ENCODE measurements at places on chromosomes 6 and 20.

DNA sequence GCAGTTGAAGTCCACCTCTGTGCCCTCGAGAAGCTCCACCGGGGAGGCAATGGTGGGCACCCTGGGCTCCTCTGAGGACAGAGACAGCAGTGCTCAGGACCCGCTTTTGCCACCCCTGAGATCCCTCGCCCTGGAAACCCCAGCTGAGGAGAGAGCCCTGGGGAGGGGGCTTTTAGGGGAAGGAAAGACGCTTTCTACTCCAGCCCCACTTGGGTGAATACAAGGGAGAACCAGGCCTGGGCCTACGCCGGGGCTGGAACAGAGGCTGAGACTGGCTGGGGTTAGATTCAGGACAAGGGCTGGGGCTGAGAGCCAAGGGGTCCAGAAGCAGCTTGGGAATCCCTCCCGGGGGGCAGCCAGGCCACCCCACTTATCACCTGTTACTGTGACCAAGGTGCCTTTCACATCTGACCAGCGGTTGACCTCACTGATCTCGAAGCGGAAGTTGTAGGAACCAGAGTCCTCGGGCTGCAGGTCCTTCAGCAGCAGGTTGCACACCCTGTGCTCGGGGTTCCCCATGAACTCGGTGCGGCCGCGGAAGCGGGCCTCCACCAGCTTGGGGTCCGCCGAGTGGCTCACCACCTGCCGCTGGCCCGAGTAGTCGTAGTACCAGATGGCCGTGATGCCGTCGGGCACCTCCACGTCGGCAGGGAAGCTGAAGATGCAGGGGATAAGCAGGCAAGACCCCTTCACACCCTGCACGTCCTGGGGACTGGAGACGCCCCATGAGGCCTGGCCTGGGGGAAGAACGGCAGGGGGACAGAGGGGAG lies 6.2 kb downstream of the SIGLEC1 start:
- no peak for DNase-seq

- DNase-seq, result no peak
Observed at GRCh38 chr6:99614430-99615186, 8.0 kb downstream of the PRDM13 start.

- no peak for DNase-seq
Observed at GRCh38 chr6:32462609-32463008, 22.9 kb downstream of the HLA-DRA start.

DNA sequence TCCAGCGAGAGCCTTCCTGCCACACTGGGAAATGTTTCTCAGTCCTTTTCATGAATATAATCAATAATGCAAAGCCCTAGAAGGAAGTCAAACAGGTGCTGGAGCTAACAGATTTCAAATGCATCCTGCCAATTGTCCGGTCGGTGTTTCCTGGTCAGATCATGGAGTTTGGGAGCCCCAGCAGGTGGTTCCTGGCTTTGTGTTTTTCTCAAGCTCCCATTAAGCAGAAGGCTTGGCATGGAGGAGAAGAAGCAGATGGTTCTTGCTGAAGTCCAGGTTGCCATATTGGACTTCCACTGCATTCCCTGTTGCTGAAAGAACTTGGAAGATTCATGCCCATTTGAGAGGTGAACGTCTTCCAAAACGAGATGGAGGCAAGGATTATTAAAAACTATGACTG lies 68.6 kb downstream of the GFOD1 start:
- no peak for DNase-seq

GRCh38 chr20:32855387-32855786 lies 3.3 kb upstream of the EFCAB8 start:
- no peak for DNase-seq

DNA sequence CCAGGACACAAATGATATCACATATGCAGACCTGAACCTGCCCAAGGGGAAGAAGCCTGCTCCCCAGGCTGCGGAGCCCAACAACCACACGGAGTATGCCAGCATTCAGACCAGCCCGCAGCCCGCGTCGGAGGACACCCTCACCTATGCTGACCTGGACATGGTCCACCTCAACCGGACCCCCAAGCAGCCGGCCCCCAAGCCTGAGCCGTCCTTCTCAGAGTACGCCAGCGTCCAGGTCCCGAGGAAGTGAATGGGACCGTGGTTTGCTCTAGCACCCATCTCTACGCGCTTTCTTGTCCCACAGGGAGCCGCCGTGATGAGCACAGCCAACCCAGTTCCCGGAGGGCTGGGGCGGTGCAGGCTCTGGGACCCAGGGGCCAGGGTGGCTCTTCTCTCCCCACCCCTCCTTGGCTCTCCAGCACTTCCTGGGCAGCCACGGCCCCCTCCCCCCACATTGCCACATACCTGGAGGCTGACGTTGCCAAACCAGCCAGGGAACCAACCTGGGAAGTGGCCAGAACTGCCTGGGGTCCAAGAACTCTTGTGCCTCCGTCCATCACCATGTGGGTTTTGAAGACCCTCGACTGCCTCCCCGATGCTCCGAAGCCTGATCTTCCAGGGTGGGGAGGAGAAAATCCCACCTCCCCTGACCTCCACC lies 42.2 kb downstream of the SIRPA start:
- no peak for DNase-seq

DNA sequence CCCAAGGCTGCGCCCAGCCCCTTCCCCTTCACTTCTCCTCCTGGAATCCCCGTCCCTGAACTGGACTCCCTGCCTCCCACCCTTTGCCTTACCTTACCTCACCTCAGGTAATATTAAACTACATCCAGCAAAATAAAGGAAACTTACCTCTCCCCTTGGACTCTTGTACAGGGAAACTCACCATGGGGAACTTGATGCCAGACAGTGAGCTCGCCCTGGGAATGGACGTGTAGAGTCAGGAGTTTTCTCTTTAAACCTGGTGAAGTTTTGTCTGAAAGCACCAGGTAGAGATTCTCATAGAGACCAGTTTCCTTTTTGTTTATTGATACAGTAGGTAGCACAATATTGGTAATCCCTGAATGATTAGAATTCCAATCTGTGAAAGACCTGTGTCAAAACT lies 544 bp upstream of the HLA-C start:
- DNase-seq, result peak; percentile 14

- no peak for DNase-seq
Observed at GRCh38 chr20:17904027-17904426, 64.6 kb downstream of the SNX5 start.

DNA sequence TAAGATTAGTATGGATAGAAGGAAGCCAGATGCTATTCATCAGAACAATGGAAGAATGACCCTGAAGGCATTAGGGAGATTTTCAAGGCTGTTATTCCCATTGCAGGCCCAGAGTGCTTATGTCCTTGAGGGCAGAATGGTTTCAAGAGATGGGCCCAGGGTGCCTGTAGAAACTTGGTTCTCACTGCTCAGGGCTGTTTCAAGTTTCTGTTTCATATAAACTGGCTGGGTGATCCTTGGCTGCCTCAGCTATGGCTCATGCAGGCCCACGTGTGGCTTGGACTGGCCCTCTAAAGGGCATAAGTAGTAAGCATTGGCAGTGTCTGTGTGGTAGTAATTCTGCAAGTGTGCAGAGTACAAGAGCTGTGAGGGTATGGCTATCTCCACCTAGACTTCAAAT lies 540.9 kb upstream of the MAN1A1 start:
- no peak for DNase-seq

DNA sequence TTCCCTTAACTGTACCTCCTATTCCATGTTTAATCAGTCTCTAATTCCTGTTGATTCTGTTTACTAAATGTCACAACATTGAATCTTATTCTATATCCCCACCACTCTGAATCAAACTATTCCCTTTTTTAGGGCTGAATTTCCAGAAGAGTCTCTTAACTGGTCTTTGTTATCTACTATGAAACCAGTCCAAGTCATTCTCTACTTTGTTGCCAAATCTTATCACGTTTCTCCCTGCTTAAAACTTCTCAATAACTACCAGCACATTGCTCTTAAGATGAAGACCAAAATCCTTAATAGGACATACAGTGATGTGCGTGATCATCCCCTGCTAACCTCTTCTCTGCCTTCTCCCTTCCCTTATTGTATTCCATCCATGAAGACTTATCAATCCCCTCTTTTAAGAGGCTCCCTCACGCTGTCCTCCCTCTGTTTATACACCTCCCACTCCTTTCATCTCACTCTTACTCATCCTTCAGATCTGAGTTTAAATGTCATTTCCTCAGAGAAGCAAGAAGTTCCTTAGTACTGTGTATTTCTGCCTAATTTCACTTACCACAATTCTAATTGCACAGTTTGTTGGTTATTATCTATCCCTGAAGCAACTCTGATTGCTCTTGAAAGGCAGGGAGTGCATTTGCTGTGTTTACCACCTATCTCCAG lies 143.0 kb upstream of the AHI1 start:
- DNase-seq, result no peak

GRCh38 chr20:50992336-50992732 lies 30.6 kb downstream of the KCNG1 start:
- DNase-seq, result no peak

- no peak for DNase-seq
Observed at GRCh38 chr20:13571662-13572061, 67.1 kb downstream of the TASP1 start.

DNA sequence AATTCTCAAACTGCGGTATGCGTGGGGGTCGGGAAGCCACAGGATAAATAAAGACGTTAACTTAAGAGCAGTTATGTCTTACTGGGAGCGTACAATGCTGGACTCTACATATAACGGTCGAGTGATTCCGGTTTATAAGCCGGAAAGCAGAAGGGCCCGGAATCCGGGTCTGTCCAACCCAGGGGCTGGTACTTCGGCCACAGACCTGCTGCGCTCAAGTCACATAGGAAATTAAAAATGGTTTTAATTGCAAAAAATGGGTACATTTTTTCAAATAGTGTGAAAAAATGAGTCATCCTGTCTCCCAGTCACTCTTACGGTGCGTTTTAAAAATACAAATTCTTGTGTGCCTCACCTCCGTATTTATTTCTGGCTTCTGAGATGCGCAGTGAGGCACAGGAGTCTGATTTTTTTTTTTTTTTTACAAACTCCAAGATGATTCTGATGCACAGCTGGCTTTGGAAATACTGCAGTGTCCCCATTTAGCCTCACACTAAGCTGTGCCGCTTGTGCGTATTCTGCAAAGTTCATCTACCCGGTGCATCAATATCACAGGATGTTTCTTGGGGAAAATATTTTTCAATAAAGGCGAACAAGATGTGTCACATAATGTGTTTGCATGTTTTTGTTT lies 1.0 kb downstream of the PCIF1 start:
- DNase-seq, result no peak

GRCh38 chr6:90126839-90127238 lies 169.8 kb downstream of the BACH2 start:
- no peak for DNase-seq

DNA sequence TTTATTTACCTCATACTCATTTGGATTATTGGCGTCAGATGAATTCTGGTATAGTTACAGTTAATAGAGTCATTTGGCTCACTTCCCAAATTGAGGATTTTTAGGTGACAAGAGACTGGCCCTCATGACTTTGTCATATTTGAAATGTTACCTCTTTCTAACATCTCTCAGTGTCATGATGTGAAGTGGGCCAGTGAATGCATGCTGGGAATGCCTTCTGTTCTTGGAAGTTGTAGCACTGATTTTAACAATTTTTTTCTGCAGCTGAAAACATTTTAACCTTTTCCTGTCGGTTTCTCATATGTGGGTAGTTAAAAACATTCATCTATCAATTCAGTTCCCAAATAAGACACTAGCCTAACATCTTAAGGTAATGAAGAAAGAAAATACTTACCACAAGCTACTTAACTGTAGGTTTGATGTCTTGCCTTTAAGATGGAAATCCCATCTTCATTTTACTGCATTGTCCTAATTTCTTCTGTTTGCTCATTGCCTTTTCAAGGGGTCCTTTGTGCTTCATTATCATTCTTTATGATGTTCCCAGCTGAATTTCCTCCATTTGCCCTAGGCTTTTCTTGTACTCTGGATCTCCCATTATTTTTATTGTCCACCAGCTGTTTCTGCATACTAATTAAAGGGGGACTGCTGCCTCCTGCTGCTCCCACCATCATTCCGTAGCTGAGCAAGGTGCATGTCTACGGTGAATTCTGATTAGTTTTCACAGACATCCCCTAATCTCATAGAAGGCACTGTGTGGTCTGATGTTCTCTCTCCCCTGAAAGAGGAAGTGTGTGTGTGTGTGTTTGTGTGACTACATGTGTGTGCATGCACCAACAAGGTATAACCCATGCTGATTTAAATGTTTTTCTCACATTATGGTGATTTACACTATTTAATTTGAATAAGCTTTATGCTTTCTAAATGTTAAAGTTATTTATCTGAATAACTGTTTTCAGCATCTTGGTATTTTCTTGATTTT lies 109.5 kb downstream of the B3GAT2 start:
- DNase-seq, result no peak

DNA sequence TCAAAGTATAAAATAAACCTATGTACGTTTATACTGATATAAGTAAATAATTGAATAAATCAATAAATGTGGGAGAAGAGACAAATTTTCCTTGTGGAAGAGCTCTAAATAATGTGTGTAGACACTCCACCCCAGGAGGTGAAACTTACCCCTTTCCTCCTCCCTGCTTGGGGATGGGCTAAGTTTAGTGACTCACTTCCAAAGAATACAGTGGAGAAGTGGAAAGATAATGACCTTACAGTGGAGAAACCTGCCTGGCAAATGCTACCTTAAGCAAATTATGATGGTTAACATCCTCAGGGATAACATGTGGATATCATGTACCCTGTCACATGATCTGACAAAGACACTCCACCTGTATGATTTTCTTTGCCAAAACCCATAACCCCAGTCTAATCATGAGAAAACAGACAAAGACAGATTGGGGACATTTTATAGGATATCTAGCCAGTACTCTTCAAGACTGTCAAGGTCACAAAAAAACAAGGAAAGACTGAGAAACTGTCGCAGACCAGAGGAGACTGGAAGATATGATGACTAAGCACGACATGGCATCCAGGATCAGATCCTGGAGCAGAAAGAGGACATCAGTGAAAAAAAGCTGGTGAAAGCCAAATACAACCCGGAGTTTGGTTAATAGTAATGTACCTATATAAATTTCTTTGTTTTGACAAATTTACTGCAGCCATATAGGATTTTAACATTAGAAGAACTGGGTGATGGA lies 195.5 kb upstream of the PRDM1 start:
- DNase-seq, result peak; percentile 20

GRCh38 chr20:58293453-58293852 lies 16.1 kb upstream of the RAB22A start:
- no peak for DNase-seq

DNA sequence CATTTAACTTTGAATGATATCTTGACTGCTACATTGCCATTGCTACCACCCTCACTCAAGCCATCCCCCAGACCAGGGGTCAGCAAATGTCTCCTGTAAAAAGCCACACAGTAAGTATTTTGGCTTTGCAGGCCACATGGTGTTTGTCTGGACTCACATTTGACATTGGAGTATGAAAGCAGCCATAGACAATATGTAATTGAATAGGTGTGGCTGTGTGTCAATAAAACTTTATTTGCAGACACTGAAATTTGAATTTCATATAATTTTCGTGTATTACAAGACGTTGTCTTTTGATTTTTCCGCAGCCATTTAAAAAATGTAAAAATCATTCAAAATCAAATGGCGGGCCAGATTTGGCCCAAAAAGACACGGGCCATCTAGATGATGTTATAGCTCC lies 36.3 kb upstream of the OCSTAMP start:
- DNase-seq, result no peak
